ENCODE measurements at places on chromosomes 13 and 19.

DNA sequence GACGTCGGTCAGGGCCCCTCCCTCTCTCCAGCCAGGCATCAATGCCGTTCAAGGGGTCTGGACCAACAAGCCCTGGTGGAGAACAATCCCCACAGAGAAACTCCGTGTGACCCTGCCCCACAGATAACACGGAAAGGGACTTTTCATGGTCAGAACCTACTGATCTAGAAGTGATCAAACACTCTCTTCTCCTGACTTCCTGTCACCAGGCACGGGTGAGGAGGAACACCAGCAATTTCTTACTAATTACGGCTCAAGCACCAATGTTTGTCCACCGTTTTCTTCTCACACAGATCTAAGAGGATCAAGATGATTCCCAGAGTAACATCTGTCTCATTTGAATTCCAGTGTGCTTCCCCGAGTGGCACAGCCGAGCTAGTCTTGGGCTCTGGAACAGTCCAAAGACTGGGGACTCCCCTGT is 11.8 kb downstream of the RASA3 start:
- DNase-seq, result no peak

- no peak for DNase-seq
Observed at GRCh38 chr19:47003611-47004465, 15.8 kb upstream of the NPAS1 start.

- DNase-seq, result no peak
Observed at GRCh38 chr19:34678421-34678820, 943 bp downstream of the ZNF302 start.

DNA sequence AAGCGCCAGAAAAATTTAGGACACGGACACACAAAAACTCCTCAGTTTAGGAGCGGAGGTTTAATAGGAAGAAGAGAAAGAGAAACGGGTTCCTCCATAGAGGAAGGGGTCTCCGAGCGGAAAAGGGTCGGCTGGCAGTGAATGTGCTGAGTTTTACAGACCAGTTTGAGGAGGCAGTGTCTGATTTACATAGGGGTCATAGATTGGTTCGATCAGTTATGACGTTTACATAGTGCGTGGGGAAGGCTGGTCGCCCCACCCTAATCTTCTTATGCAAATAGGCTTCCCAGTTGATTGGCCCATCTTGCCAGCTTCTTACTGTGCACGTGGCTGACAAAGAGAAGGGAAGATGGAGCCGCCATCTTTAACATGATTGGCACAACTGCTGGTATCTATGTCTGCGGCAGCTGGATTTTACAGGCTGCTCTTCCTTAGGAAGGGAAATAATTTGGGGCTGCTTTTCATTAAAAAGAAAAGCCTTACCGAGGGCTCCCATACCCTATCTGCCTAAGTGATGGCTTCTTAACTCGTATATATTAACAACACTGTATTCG is 1.2 kb upstream of the ZNF225 start:
- DNase-seq, result no peak

GRCh38 chr19:40383668-40384248 is 6.2 kb downstream of the HIPK4 start:
- no peak for DNase-seq

GRCh38 chr19:4722671-4723594 is 709 bp downstream of the DPP9 start:
- no peak for DNase-seq

- DNase-seq, result no peak
Observed at GRCh38 chr19:11721681-11722080, 17.1 kb downstream of the ZNF823 start.

DNA sequence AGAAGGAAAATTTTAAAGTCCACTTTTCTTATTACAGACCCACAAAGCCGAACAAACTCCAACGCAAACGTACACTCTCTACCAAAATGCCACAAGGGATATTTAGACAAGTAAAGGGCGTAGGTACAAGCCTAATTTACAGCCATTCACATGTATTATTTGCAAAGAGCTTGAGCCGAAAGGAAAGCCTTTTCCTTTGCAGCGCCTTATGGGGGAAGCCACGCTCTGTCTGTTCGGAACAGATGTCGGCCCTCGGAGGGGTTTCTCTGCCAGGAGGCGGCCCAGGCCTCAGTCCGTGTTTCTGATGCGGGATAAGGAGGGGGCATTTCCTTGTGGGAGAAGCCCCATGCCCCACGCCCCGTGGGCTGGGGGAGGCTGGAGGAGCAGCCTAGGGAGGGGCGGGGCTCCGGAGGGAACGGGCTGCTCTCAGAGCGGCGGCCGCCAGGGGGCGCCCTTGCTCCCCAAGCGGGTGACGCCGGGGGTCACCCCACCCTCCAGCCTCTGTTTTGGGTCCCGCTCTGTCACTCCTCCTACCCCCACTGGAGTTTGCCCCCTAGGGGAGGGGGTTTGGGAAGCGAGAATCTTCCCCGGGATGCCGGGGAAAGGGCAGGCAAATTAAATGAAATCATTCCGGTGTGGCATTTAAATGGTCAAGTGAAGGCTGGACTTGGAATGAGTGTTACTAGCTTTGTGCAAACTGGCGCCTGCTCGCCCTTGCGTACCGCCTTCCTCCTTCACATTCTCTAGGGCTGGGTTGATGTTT is 2.9 kb downstream of the HTR2A start:
- DNase-seq, result peak; percentile 50

GRCh38 chr19:7983286-7983950 is 22.0 kb downstream of the ELAVL1 start:
- no peak for DNase-seq

- no peak for DNase-seq
Observed at GRCh38 chr19:28864577-28865042, 348.3 kb downstream of the UQCRFS1 start.

DNA sequence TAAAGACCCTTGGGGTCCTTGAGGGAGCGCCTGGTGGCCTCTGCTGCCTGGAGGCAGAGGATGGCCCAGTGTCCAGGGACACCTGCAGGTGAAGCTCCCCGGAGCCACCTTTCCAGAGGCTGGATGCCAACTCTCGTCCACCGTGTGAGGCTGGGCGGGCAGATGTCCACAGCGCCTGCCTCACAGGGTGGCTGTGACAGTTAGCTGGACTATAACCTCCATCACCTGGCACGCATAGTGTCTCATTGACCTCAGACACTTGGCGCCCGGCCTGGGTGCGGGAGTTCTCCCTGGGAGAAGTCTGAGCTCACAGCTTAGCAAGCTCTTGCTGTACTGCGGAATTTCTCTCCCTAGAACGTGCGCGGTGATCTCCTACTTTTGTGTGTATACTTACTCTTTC is 9.8 kb downstream of the BICRA start:
- no peak for DNase-seq

- no peak for DNase-seq
Observed at GRCh38 chr19:2412449-2412848, 14.9 kb downstream of the TIMM13 start.

GRCh38 chr13:31896427-31896826 is 135.1 kb upstream of the FRY start:
- DNase-seq, result no peak

DNA sequence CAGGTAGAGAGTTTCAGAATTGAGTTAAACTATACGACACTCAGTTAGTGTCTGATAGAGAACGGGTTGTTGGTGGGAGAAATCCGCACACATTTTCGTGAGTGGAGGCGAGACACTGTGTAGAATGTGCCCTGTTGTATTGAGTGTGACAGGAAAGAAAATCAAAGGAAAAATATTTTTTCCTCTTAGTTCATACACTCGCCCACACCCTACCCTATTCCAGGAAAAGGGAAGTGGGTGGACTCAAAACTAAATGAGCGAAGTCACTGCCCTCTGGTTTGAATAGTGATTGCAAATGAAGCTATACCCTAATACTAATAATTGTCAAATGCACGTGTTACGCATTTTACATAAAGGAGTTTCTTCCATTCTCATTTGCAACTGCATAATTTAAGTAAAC is 2.0 kb downstream of the ZNF347 start:
- DNase-seq, result no peak

GRCh38 chr13:54185785-54186184 is 1157.2 kb downstream of the OLFM4 start:
- no peak for DNase-seq

GRCh38 chr13:23715762-23716235 is 145.6 kb downstream of the TNFRSF19 start:
- DNase-seq, result no peak

DNA sequence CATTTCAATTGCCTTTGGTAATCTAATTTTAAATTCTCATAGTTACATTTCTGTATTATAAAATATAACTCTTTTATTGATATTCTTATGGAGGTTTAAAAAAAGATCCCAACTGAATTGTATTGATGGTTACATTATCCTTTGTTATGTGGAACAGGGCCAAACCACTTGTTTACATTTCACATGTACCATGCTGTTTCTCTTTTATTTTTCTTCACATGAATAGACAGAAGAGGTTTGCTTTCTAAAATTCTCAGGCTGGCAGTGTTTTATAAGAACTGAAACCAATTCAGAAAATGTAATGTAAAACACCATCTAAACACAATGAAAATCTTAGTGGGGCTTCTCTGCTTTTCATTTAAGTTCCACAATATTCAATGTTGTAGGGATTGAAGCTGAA is 122.5 kb downstream of the GPC5 start:
- no peak for DNase-seq

GRCh38 chr19:48715681-48716171 is 3.8 kb downstream of the MAMSTR start:
- DNase-seq, result no peak

DNA sequence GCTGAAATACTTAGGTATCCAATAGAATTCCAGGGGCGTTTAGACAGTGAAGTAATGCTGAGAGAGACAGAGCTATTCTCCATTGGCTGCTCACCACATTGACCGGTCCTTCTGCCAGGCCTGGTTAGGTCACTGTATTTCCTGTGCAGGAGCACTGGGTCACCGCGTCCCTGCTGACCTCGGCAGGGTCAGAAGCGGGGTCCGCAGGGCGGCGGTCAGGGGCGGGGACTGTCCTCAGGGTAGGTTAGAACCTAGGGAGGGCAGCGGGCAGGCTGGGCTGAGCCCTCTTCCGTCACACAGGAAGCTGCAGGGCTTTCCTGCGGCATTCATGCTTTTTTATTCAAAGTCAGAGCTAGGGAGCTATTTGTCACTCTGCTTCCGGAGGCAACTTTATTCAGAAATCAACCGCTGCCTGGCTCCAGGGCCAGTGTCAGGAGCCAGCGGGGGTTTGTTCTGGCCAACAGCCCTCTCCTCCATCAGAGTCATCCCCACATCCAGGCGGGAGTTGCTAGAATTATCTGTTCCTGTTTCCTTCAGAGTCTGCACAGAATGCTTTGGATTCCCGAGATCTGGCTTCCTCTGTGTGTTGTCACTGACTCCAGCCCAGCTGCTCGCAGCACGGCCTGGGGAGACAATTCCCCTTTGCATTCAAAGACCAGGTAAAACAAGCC is 81.2 kb upstream of the WASF3 start:
- no peak for DNase-seq

GRCh38 chr19:49894011-49894664 is 2.5 kb downstream of the IL4I1 start:
- no peak for DNase-seq

GRCh38 chr13:21522847-21523246 is 63.7 kb upstream of the ZDHHC20 start:
- DNase-seq, result no peak

GRCh38 chr13:93368296-93368695 is 141.7 kb downstream of the GPC6 start:
- no peak for DNase-seq

- DNase-seq, result no peak
Observed at GRCh38 chr19:16042533-16043085, 33.7 kb upstream of the TPM4 start.

GRCh38 chr13:75326173-75327134 is 155.5 kb downstream of the TBC1D4 start:
- peak; percentile 17 for DNase-seq

- no peak for DNase-seq
Observed at GRCh38 chr13:89966524-89966923, 1381.0 kb upstream of the MIR17HG start.

DNA sequence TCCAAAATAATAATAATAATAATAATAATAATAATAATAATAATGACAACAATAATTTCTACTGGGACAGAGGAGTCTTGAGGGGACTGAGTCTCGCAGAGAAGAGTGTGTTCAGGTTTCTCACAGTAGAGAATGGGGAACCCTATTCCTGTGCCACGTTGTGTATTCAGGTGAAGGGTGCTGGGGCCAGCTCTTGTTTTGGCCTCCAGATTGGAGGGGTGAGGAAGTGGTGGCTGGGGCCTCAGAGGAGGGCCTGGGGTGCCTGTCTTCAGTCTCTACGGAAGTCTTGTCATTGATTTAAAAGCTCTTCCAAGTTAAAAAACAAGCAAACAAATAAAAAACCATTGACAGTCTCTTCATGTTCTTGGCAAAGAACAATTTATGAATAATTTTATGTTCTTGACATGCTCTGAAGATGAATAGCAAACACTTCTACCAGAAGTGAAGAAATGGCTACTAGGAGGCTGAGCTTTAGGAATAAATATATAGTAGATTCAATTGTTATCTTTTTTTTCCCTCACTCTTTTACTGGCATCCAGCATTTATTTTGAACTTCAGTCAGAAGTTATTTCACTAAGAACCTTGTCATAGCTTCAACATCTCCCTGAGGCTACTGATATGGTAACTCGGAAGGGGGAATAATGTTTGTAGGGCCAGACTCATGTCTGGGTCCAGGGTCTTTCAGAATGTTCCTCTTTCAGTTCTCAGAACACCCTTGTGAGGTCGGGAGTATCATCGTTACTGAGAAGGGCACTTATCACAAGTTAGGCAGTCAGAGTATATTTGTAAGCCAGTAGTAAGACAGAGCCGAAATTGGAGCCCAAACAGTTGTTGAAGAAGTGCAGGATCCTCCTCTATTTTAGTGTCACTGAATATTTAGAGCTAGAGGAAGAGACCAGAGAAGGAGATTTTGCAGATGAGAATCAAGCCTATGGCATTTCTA is 13.1 kb downstream of the LRCH1 start:
- no peak for DNase-seq

DNA sequence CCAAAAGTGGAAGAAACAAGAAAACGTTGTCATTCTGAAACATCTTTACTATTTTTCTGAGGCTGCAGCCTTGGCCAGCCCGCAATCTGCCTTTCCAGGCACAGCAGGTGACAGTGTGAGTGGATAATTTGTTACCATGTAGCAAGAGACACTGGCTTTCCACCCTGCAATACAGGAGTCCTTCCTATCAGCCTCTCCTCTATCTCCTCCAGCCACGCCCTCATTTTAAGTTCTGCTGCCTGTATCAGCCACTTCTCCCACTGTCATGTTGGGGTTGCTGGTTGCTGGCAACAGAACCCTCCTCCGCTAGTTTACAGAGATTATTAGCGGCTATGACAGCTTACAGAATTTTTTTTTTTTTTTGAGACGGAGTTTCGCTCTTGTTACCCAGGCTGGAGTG is 7.7 kb upstream of the LGALS7 start:
- DNase-seq, result no peak

DNA sequence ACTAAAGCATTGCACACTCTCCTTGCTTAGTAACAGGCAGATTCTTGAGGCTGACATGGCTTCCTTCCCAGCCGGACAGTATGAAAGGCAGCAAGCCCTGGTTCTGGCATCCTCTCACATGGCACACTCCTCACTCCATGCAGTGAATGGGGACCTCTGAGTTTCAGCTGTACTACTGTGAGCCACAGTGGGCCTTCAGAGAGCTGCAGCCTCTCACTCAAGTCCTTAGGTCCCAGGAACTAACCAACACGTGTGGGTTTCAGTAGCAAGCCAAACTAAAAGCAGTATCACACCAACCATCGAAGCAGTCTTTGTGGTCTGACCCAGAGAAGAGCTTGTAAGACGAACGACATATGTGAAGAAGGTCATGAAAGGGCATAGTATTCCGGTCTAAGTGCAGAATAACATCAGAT is 128.2 kb downstream of the TBC1D4 start:
- DNase-seq, result no peak

All from activated CD4-positive, alpha-beta T cell treated with anti-CD3 and anti-CD28 coated beads for 1 hour (primary cell).